A549 treated with dexamethasone at 1 μM for 4 hours (cell line): ENCODE measurements at places on chromosomes 3 and 15. TPM values are rescaled to one million over a fixed set of nuclear protein-coding genes. Genes with fewer than 3 reads are reported as not detected.

SEMA6D gene
- total RNA-seq = not detected in 5 replicates

NR2E3 gene
- total RNA-seq = 0.09 to 0.41 TPM (median 0.23 TPM) in 5 replicates

CCR1 gene
- total RNA-seq = not detected in 5 replicates

RARRES1 gene
- 7.3 to 12.3 TPM (median 8.8 TPM) in 5 replicates for total RNA-seq

CSPG4 gene
- 0.06 to 0.18 TPM (median 0.11 TPM) in 5 replicates for total RNA-seq

VIPR1 gene
- total RNA-seq = 1.2 to 2.3 TPM (median 1.7 TPM) in 5 replicates

GPR15 gene
- total RNA-seq = not detected in 5 replicates

SLC9C1 gene
- total RNA-seq = not detected in 5 replicates

CDCP1 gene
- 7.7 to 9.9 TPM (median 9.1 TPM) in 5 replicates for total RNA-seq

CILP gene
- total RNA-seq = 0.60 to 0.79 TPM (median 0.71 TPM) in 5 replicates

IMPG2 gene
- 0.01 TPM in 3 of 5 replicates, not detected in the others for total RNA-seq

GTF2A2 gene
- 160 to 195 TPM (median 185 TPM) in 5 replicates for total RNA-seq

ST8SIA2 gene
- total RNA-seq = 0.31 to 0.47 TPM (median 0.40 TPM) in 5 replicates

ALG3 gene
- total RNA-seq = 53.0 to 83.1 TPM (median 72.0 TPM) in 5 replicates

MKRN3 gene
- 1.1 to 2.1 TPM (median 1.9 TPM) in 5 replicates for total RNA-seq

TGM4 gene
- 0.25 to 0.39 TPM (median 0.27 TPM) in 5 replicates for total RNA-seq

KY gene
- total RNA-seq = 0.06 to 0.13 TPM (median 0.09 TPM) in 5 replicates

APH1B gene
- total RNA-seq = 20.0 to 24.8 TPM (median 21.4 TPM) in 5 replicates

MOBP gene
- total RNA-seq = 0.03 to 0.15 TPM (median 0.08 TPM) in 5 replicates

EIF4E3 gene
- 3.6 to 5.2 TPM (median 4.7 TPM) in 5 replicates for total RNA-seq

SLC35G2 gene
- 22.4 to 24.6 TPM (median 24.3 TPM) in 5 replicates for total RNA-seq

SCAANT1 gene
- not detected in 5 replicates for total RNA-seq

OR5K2 gene
- total RNA-seq = not detected in 5 replicates

APOD gene
- 1.2 to 2.2 TPM (median 1.6 TPM) in 5 replicates for total RNA-seq

MAPKBP1 gene
- total RNA-seq = 2.3 to 5.1 TPM (median 3.8 TPM) in 5 replicates

SAMMSON gene
- not detected in 5 replicates for total RNA-seq

SV2B gene
- total RNA-seq = 0.06 to 0.29 TPM (median 0.13 TPM) in 5 replicates

EAF1 gene
- 14.4 to 19.4 TPM (median 17.5 TPM) in 5 replicates for total RNA-seq

CDHR4 gene
- total RNA-seq = 0.15 to 0.26 TPM (median 0.24 TPM) in 5 replicates

TMEM266 gene
- 0.13 to 0.29 TPM (median 0.22 TPM) in 5 replicates for total RNA-seq

CYP11A1 gene
- total RNA-seq = 0.05 TPM in 1 of 5 replicates, not detected in the others

PLEKHO2 gene
- total RNA-seq = 5.9 to 6.9 TPM (median 6.5 TPM) in 5 replicates

CPN2 gene
- not detected in 5 replicates for total RNA-seq

SLC15A2 gene
- total RNA-seq = 0.11 to 0.21 TPM (median 0.19 TPM) in 4 of 5 replicates, not detected in the other

PCOLCE2 gene
- 27.5 to 40.1 TPM (median 29.5 TPM) in 5 replicates for total RNA-seq

MEX3B gene
- total RNA-seq = 2.9 to 4.7 TPM (median 3.9 TPM) in 5 replicates

ADCY5 gene
- total RNA-seq = 0.45 to 1.1 TPM (median 0.56 TPM) in 5 replicates

THPO gene
- total RNA-seq = 0.08 to 0.11 TPM in 2 of 5 replicates, not detected in the others

CRABP1 gene
- 1.3 to 2.2 TPM (median 1.6 TPM) in 5 replicates for total RNA-seq

CLDN16 gene
- 0.06 to 0.10 TPM (median 0.08 TPM) in 4 of 5 replicates, not detected in the other for total RNA-seq

SMAD6 gene
- 23.0 to 36.8 TPM (median 31.8 TPM) in 5 replicates for total RNA-seq

SLC24A5 gene
- not detected in 5 replicates for total RNA-seq

PSMA4 gene
- 358 to 494 TPM (median 380 TPM) in 5 replicates for total RNA-seq

LTK gene
- total RNA-seq = 0.05 to 0.12 TPM (median 0.06 TPM) in 4 of 5 replicates, not detected in the other

REC114 gene
- not detected in 5 replicates for total RNA-seq

HYPK gene
- 4.1 to 8.8 TPM (median 5.6 TPM) in 5 replicates for total RNA-seq

GOLGA6L7 gene
- not detected in 5 replicates for total RNA-seq

GABRB3 gene
- total RNA-seq = 61.6 to 98.3 TPM (median 85.1 TPM) in 5 replicates

CCDC33 gene
- total RNA-seq = 5.8 to 8.6 TPM (median 7.1 TPM) in 5 replicates

RPS17 gene
- total RNA-seq = 3,722 to 5,028 TPM (median 3,855 TPM) in 5 replicates

PRR20G gene
- total RNA-seq = 1.8 to 2.6 TPM (median 2.0 TPM) in 5 replicates

ZMYND10 gene
- total RNA-seq = 0.71 to 1.3 TPM (median 1.0 TPM) in 5 replicates

RETNLB gene
- not detected in 5 replicates for total RNA-seq

PCSK6 gene
- total RNA-seq = 10.4 to 15.6 TPM (median 13.9 TPM) in 5 replicates

CIB1 gene
- 184 to 200 TPM (median 193 TPM) in 5 replicates for total RNA-seq

SFMBT1 gene
- 9.1 to 12.3 TPM (median 9.8 TPM) in 5 replicates for total RNA-seq

RAD54L2 gene
- total RNA-seq = 3.7 to 5.5 TPM (median 4.9 TPM) in 5 replicates

AQR gene
- total RNA-seq = 27.6 to 39.9 TPM (median 38.4 TPM) in 5 replicates

CCR3 gene
- total RNA-seq = not detected in 5 replicates
